Activated CD8-positive, alpha-beta memory T cell treated with anti-CD3 and anti-CD28 coated beads for 1 hour (primary cell): ENCODE measurements at places on chromosomes 3 and 15.

DNA sequence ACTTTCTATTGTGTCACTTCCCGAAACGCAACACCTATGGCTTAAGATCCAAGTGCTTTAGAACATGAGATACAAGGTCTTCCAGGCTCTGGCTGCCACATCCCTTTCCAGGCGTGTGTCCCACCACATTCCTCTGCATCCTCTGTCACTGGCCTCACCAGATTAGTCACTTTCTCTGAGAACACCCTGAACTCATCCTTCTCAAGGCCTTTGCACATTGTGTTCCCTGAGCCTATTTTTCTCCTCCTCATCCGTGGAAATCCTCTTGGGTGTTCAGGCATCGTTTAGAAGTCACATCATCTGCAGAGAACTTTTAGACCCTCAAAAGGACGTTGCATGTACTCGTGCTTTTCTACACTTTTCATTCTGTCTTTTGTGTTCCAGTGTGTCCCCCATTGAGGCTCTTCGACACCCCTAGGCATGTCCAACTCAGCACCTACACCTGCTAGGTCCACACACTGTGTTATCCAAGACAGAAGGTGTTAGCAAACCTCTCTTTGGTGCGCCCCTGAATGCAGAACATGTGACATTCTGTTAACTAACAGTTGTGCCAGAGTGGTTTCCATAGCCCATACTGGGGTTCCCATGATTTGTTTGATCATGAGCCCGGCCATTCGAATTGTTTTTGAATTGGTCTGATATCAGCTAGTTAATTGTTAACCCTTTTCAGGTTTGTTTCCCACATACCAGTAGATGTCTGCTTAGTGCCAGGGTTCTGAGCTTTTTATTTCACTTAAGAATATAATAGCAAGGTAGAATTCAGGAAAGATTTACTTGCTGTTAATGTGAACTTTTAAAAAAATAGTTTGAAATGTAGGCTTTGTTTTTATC is 67.2 kb downstream of the LPP start:
- DNase-seq = no peak

GRCh38 chr3:13665582-13666226 is 116.8 kb downstream of the FBLN2 start:
- DNase-seq = no peak

- DNase-seq = no peak
Measured at GRCh38 chr15:59166166-59166565, 40.5 kb upstream of the LDHAL6B start.

GRCh38 chr3:97994328-97994945 is 22.2 kb upstream of the RIOX2 start:
- DNase-seq = no peak

- DNase-seq = no peak
Measured at GRCh38 chr3:12487786-12488185, 3.5 kb downstream of the TSEN2 start.

DNA sequence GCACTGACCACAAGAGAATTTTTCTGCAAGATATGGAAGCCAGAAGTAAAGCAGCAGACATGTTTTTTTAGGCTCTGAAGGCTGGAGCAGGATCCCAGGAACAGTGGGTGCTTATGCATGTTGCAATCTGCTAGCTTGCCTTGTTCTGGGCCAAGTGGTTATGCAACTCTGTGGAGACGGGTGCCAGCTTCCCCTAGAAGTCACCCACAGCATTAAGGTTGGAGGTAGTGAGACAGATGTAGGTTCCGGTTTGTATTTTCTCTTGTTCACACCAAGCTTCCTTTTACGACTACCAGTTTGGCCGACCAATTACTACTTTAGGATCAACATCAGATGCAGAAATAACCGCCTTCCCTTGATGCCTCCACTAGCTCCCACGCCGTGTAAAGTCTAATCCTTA is 11.1 kb downstream of the DPH3 start:
- DNase-seq = no peak

GRCh38 chr3:194095464-194095863 is 40.5 kb upstream of the HES1 start:
- no peak for DNase-seq

- no peak for DNase-seq
Measured at GRCh38 chr3:162370141-162370540, 873.5 kb downstream of the OTOL1 start.

- no peak for DNase-seq
Measured at GRCh38 chr3:126555795-126556636, 2.7 kb downstream of the C3orf22 start.

DNA sequence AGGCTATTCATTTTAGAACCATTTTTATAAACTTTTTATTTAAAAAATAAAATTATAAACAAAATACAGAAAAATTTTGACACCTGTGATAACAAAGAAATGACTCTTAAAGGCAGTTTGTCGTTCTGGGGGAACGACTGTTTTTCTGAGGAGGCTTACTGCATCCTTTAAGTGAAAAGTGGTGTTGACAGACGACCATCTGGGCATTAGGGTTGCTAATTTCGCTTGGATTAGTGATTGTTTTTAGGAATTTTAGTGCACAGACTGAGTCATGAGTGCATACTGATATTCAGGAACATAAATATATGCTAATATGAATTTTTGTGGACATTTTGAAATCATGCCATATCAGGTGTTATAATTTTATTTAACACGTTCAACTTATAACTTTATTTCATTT is 28.5 kb downstream of the OSTN start:
- DNase-seq = no peak

DNA sequence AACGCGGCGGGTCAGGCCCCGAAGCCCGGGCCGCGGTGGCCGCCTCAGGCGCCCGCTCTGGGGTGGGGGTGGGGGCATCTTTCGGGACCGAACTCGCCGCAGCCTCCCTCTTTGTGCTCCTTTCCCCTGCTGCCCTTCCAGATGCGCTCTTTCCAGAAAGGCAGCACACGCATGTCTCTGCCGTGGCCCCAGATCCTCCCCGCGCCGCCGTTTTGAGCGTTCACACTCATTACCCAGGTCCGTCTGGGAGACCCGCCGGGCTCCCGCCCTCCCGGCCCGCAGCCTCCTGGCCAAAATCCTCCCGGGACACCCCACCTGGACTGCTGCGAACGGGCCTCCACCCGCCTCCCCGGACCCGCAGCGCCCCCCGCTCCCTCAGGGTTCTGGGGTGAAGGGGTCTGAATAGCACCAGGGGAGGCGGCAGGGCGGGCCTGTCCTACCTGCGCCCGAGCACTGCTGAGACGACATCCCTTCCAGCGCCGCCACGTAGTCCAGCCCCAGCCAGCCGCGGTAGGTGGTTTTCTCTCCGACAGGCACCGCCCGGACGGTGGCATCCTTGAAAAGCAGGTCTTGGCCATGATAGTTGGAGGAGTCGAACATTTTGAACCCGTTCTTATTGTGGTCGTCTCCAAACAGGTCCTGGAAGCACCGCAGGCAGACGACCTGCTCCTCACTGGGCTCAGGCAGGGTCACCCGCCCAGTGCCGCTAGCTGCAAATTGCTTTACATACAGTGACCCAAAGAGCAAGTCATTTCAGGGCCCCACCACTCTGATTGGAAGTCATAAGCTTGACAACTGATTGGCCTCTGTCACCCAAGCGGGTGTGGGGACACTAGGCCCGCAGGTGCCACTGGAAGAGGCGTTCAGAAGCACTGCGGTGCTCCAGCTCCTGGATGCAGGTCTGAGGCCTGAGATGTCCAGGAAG is 25.9 kb downstream of the MELTF start:
- DNase-seq = no peak

DNA sequence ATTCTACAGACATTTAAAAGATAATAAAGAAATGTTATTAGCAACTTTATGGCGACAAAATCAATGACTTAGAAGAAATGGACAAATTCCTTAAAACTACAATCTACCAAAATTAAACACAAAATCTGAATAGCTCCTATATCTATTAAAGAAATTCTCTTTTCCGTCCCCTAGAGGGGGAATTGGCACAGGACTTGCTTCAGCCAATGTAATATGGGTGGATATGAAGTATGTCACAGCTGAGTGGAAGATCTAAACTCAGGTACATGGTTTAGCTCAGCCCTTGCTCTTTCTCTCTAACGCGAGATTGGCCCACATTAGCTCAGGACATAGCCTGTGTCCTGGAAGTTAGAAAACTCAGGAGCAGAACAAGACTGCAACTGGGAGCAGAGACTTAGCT is 79.3 kb downstream of the DNAH12 start:
- DNase-seq = no peak

GRCh38 chr15:58587486-58587885 is 155.7 kb downstream of the LIPC start:
- DNase-seq = no peak

DNA sequence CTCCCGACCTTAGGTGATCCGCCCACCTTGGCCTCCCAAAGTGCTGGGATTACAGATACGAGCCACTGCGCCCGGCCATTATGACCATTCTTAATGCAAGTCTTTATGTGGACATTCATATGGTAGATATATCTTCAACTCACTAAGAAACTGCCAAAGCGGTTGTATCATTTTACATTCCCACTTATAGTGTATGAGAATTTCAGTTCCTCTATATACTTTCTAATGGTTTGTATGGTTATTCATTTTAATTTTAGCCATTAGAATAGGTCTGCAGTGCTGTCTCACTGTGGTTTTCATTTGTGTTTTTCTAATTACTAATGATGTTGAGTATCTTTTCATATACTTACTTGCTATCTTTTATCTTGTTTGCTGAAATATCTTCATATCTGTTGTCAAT is 32.5 kb downstream of the TCF12 start:
- DNase-seq = no peak

DNA sequence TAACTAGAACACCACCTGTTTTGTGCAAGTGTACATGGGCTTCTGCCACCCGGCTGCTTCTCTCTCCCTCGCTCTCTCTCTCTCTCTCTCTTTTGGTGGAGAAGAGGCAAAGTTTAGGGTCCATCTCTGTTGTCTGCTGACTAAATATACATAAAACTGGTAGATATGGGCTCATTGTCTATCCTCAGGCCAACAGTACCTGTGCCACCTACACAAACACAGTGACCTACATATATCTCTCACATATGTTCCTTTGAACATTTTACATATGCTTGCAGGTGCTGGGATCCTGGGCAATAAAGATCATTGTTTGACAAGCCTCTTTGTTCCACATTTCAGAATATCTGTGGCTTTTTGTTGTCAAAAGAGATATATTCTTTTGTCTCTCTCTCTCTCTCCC is 256.3 kb upstream of the KCNH8 start:
- DNase-seq = no peak

GRCh38 chr3:141146979-141147470 is 84.6 kb upstream of the PXYLP1 start:
- no peak for DNase-seq

GRCh38 chr3:186180891-186181481 is 72.1 kb upstream of the ETV5 start:
- DNase-seq = no peak

DNA sequence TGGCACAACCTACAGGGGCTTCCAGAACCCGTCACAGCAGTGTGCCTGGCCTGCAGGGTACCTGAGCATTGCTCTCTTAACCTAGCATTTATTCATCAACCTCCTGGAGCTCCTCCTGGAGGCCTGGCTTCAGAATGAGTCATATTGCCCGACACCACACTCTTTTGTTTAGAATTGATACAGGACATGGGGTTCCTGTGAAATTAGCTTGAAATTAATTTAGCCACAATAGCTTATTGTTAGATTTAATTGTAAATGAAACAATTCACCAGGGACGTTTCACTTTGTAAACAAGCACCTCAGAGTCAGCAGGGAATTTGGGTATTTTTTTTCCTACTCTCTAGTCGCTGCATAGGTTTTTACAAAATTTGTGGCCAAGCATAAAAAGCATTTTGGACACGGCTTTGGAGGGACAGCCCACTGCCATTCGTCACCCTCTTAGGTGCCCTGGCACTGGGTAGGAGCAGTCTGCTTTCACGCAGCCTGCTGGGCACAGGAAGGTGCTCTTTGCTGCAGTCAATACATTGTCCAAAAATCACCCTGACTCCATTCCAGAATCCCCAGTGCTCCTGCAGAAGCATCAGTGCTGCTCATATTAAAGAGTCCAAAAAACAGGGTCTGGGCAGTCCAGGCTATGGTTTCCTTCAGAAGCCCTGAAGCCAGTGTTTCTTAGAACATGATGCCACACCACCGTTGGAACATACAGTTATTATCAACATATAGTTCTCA is 60.8 kb upstream of the MEF2A start:
- no peak for DNase-seq

- no peak for DNase-seq
Measured at GRCh38 chr3:19338769-19339168, 190.5 kb downstream of the KCNH8 start.

DNA sequence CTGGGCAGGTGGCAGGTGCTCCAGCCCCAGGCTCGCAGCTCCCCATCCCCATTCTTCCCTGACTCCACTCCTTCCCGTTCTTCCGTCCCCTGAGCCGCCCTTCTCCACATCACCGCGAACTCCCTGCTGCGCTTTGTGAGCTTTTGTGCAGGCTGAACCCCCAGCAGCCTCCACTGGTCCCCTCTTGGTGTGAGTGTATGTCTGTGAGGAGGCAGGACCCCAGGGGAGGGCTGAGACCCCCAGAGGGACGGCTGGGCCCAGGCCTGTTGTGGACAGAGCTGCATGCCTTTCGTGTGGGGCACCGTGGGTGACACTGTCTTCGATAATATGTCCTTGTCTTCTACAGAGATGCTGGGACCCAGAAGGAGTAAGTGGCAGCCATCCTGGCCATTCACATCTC is 7.3 kb upstream of the ITIH3 start:
- no peak for DNase-seq

DNA sequence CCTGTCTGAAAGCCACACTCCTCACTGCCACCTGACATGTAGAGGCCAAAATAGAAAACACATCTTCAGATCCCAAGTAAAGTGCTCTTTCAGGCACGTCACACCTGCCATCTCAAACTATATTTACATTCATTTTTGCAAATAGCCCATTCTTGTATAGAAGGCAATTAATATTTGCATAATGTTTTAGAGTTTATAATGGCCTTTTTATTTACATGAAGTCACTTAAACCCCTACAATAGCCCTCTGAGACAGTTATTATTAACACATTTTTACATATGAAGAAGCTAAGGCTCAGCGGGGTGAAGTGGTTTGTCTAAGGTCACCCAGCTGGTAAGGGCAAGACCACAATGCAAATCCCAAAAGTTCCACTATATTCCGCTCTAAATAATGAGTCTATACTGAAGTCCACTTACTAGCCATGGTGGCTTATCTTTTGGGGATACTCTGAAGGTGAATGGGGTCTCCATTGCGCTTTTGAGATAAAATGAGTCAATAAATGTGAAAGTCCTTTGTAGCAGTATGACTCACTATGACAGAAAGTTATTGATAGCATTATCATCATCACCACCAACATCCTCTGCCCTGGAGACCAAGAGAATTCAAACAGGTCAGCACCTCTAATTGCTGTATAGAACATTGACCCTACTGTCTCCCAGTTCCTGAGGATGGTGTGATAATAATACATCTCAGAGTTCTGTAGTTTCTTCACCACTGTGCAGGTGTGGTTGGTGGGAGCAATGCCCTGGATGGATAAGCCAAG is 155.9 kb upstream of the BCL6 start:
- DNase-seq = no peak

GRCh38 chr3:71688121-71688520 is 37.1 kb downstream of the EIF4E3 start:
- no peak for DNase-seq

GRCh38 chr15:71599418-71600151 is 210.8 kb upstream of the NR2E3 start:
- no peak for DNase-seq
